Muscle of leg (tissue), 16 donors: ENCODE measurements at places on chromosomes 5 and 9. TPM values are rescaled to one million over a fixed set of nuclear protein-coding genes. Genes with fewer than 3 reads are reported as not detected.

Gene SLC34A1
- total RNA-seq, result not detected

Gene AIF1L
- 19.9 TPM for total RNA-seq

Gene BTNL3
- total RNA-seq, result not detected

Gene GFPT2
- 11.3 TPM for total RNA-seq

Gene PCDHGB2
- 1.5 TPM for total RNA-seq

Gene RANBP3L
- 0.40 TPM for total RNA-seq
